ENCODE measurements at places on chromosomes 12 and 14. TPM values are rescaled to one million over a fixed set of nuclear protein-coding genes. Genes with fewer than 3 reads are reported as not detected.

Gene WNT5B
- 24.7 TPM for total RNA-seq

Gene NAP1L1
- total RNA-seq, result 366 TPM

Gene APOLD1
- 20.4 TPM for total RNA-seq

DNA sequence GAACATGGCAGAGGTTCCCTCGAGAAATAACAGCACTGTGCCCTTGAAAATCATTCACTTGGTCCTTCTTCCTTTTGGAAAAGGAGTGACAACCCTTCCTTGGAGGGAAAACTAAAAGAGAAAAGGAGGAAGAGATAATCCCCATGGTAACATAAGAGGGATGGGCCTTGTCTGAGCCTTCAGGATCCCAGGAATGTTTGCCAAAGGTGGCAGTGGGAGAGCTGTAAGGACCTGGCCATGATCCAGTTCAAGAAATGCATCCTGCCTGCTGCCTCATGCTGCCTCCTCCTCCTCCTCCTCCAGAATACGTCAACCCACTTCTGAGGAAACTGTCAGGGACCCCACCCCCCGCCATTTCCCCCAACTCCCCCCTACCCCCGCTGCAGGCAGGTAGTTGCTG is 118.8 kb downstream of the KCNK10 start:
- ATAC-seq, result no peak

Data from gastroesophageal sphincter (tissue), 4 donors.